ENCODE measurements at places on chromosomes 5 and 9.
A peak's percentile ranks its signal among the peaks of the same experiment; 100 is the strongest.

GRCh38 chr5:141664733-141665461, 13.7 kb upstream of the FCHSD1 start:
- DNase-seq: peak; percentile 36

DNA sequence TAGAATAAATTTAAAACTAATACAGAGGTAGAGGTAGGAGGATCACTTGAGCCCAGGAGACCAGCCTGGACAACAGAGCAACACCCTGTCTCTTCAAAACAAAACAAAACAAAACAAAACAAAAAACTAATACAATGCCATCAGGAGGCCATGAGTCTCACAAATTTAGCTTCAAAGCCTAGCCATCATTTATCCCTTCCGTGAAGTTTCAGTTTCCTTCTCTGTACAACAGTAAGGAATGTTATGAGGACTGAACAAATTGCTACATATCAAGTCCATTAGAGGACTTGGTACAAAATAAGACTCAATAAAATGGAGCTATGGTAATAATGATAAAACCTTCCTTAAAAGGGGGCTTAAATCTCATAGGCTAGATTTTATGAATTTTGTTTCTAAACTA, 60.8 kb downstream of the MAPKAP1 start:
- no peak for DNase-seq

DNA sequence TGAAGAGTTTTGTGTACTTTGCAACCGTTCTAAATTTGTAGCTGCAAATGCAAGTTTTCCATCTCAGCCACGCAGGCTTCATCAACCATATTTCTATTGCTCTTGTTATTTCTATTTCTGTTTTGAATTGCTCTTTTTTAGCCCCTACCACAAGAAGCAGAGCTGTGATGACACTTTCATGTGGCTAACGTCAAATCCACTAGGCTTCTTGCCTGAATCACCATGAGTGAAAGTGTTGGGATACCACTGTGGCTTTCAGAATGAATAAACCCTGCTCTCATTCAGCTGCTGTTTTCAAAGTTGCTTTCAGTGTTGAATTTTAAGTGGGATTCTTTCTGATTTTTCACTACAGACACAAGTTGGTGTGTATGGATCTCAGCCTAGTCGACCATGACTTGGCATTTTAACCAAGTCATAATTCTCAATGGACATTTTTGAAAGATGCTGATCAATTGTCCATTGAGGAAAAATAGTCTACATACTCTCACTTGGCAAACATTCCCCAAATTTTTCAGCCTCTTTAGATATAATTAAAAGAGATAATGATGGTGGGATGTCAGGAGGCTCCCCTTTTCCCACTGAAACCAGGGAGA, 41.0 kb upstream of the MTAP start:
- no peak for DNase-seq

- DNase-seq: no peak
These were observed 3.3 kb downstream of the EXOC3 start for GRCh38 chr5:446066-446882.

- no peak for DNase-seq
These were observed 91.4 kb downstream of the LIFR start for GRCh38 chr5:38465061-38465460.

Data from smooth muscle cell of the brain vasculature (primary cell).